SK-N-SH treated with all-trans-retinoic acid at 6 μM for 48 hours (cell line): ENCODE measurements at places on chromosomes 6 and 20.

GRCh38 chr6:137222381-137222780 lies 3.2 kb upstream of the IFNGR1 start:
- no peak for ATAC-seq

GRCh38 chr6:154360476-154360875 lies 3.9 kb upstream of the IPCEF1 start:
- no peak for ATAC-seq

GRCh38 chr6:41763470-41763869 lies 16.2 kb downstream of the FRS3 start:
- ATAC-seq, result no peak

DNA sequence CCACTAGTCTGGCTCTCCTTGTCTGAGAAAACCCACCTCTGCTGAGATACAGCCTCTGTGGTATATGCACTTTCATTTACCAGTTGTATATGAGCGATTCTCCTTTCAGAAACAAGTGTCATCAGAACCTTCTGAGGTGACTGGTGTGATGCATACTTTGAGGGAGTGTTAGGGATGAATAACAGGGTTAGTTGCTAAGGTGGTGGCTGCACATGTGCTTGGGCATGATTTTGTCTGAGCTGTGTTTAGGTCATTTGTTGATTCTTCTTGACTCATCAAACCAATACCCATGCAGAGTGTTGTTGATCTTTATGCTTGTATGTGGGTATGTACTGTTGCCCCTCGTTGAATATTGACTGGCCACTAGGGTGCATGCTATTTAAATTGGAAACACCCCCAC lies 25.7 kb downstream of the DTD1 start:
- no peak for ATAC-seq

DNA sequence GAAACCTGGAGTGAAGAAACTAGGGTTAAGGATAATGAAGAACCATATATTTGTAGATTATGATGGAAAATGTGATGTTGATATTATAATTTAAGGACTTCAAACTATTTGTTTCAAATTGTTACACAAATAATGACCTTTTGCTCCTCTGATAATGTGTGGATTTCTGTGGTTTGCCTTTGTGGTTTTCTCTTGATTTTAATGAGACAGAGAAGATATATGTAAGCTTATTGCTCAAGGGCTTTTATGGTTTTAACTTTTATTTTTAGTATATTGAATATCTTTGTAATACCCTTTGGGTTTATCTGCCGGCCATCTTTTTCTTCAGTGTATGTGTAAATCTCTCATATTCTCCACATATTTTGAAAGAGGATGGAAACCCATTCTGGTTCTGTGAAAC lies 362.3 kb downstream of the RIMS1 start:
- ATAC-seq, result no peak

- peak; percentile 76 for ATAC-seq
These were observed 343 bp downstream of the SNAP91 start for GRCh38 chr6:83708546-83708969.

DNA sequence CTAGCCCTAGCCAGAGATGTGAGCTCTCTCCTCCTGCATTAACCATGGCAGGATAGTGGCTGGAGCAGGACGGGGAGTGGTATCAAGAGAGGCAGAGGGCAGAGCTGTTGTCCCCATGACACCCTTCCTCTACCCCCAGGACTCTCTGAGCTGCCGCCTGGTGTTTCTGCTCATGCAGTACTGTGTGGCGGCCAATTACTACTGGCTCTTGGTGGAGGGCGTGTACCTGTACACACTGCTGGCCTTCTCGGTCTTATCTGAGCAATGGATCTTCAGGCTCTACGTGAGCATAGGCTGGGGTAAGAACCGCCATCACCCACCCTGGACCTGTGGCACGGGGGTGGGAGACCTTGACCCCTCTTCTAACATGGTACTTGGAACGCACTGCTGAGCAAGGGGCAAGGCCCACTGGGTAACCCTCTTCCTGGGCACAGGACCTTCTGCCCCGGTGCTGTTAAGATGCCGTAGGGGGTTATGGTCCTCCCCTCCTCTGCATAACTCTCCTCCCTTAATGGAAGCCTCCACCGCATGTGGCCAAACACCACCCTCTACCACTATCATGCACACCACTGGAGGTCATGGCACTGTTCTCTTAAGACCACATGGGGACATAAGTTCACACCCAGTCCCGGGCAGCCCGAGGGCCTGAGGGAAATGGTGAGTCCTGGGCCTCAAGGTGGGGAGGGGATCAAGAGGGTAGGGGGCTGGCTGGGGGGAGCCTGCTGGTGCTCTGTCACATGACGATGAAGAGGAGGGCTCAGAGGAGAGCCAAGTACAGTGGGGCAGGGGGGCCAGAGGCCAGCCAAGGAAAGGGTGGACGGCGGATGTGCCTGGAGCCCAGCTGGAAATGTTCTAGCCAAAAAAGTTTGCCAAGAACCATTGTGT lies 25.1 kb downstream of the GLP1R start:
- no peak for ATAC-seq

GRCh38 chr6:163335671-163336545 lies 78.6 kb upstream of the QKI start:
- ATAC-seq, result no peak

DNA sequence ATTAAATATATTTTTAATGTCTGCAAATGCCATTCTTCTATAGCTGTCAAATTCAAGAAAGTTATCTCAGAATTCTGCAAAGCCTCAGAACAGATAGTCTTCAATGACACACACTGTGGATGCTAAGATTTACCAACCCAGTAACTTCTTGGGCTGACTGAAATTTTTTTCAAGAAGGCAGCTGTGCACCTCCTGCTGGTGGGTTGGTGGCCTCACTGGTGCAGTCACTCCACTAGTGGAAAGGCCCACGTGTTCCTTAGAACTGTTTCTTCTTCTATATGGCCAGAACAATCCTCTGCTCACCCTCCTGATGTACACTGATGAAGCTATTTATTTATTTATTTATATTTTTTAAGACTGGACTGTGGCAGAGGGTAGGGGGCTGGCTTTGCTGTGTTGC lies 28.1 kb upstream of the MTCL3 start:
- ATAC-seq, result peak; percentile 58

- ATAC-seq, result no peak
These were observed 67.0 kb upstream of the PDE7B start for GRCh38 chr6:135784507-135784906.

- no peak; the same call in 2 of the 3 replicates for ATAC-seq
These were observed 69.5 kb downstream of the SRC start for GRCh38 chr20:37415118-37416085.

DNA sequence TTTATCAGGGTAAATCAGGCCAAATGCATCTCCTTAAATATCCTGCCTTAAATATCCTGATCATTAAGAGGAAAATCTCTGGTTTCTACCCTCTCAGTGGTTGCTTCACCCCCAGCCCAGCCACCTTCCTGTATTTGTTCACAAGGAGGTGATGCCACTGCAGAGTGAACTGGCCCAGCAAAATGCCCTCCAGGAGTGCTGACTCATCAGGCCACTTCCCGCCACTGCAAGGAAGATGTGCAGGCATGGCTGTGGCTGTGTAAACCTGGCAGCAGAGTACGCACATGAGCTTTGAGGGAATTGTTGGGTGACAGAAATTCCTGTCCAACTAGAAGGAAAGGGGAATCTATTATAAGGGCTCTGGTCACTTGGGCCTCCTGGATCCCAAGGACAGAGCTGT lies 13.8 kb downstream of the NQO2 start:
- peak; percentile 90 for ATAC-seq

DNA sequence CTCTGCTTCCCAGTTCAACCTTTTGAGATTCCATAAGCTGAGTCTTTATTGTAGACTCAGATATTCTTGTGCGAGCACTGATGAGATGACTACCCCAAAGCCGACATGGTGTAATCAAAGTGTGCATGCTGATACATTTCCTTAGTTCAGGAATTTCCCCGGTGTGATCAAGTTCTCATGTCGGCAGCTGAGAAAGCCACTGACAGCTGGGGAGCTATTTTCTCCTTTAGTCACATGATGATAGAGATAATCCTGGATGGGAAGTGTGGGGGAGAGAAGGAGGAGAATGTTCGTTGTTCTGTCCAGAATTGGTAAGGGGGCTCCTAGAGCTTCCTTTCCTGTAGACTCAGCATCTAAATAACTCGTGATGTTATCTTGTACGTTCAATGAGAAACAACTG lies 7.7 kb upstream of the CAP2 start:
- ATAC-seq, result no peak

GRCh38 chr20:63924241-63924640 lies 29.3 kb downstream of the DNAJC5 start:
- no peak for ATAC-seq

DNA sequence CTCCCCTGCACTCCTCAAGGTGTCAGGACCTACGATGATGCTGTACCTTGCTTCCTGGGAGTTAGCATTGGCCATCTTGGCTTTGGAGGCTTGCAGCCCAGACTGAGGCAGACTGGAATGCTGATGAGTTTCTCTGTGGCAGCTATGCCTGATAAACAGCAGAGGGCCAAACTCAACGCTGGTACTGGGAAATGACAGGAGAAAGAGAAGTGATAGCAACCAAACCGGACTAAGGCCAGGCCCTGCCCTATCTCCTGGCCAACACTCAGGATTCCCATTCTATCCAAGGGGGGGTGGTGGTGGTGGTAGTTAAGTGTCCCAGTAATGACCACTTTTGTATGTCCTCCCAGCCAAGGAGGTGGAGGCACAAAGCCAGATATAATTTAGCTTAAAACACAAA lies 90.0 kb upstream of the DTNBP1 start:
- no peak for ATAC-seq

GRCh38 chr6:13045676-13046075 lies 282.7 kb downstream of the TBC1D7 start:
- no peak for ATAC-seq

DNA sequence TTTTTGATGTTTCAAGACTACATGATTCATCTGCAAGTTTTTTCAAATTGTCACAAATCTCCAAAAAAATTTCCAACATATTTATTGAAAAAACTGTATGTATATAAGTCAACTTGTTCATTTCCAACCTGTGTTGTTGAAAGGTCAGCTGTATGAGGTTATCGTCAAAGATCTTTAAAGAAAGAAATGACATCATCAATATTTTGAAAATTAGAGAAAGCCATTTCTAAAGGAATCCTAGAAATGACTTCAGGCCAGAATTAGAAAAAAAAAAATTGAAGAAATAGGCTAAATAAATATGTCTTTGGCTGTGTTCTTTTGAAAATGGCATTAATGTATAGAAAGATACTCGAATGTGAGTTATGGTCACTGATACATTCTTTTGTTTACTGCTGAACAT lies 6.8 kb downstream of the RNF146 start:
- ATAC-seq, result no peak

DNA sequence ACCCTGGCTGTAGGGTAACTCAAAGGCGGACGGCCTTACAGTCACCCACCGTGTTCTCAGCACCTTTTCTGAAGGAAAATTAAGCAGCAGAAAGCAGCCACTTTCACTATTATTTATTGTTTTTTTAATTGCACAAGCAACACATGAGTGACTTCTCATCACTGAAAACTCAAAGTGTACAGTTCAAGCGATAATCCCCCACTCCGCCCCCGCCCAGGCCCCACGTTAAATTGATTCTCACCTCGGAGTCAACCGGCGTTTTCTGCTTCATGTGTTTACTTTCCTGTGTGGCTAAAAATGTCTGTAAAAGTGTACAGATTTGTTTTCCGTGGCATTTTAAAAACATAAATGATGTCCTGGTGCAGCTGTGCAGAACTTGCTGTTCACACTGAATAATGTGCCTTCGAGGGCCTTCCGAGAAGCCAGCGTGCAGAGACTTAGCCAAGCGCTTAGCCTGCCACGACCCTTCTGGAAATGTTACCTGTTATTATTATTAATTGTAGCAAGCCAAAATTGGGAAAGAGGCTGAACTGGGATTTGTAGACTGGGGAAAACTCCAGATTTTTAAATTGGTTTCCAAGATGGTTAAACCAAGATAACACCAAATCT lies 335.7 kb downstream of the CDH4 start:
- no peak for ATAC-seq

DNA sequence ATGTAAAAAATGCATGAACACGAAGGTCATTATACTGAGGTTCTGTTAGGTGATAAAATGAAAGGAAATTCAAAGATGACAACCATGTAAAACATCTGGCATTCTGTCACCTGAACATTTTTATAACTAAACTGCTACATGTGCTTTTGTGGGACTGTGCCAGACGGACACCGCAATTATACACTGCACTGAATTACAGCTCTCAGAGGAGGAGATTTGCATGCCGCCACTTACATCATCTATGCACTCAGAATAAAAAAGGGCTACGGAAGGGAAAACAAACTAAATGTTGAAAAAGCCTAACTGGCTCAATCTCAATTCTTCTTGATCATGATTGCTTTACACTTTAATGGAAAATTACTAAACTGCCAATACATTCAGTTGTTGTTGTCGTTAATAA lies 614.0 kb upstream of the EYS start:
- no peak for ATAC-seq

DNA sequence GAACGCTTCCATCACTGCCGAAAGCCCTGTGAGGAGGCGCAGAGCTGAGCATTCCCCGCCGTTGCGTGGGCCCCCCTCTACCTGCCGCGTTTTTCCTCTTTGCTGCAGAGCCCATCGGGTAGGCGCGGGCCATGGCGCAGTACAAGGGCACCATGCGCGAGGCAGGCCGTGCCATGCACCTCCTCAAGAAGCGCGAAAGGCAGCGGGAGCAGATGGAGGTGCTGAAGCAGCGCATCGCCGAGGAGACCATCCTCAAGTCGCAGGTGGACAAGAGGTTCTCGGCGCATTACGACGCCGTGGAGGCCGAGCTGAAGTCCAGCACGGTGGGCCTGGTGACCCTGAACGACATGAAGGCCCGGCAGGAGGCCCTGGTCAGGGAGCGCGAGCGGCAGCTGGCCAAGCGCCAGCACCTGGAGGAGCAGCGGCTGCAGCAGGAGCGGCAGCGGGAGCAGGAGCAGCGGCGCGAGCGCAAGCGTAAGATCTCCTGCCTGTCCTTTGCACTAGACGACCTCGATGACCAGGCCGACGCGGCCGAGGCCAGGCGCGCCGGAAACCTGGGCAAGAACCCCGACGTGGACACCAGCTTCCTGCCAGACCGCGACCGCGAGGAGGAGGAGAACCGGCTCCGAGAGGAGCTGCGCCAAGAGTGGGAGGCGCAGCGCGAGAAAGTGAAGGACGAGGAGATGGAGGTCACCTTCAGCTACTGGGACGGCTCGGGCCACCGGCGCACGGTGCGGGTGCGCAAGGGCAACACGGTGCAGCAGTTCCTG lies 693 bp downstream of the FAM50B start:
- peak; percentile 2; the same call in 2 of the 3 replicates for ATAC-seq

GRCh38 chr6:39282774-39283173 lies 31.4 kb downstream of the KCNK17 start:
- ATAC-seq, result no peak
